ENCODE measurements at places on chromosomes 2 and 18.

DNA sequence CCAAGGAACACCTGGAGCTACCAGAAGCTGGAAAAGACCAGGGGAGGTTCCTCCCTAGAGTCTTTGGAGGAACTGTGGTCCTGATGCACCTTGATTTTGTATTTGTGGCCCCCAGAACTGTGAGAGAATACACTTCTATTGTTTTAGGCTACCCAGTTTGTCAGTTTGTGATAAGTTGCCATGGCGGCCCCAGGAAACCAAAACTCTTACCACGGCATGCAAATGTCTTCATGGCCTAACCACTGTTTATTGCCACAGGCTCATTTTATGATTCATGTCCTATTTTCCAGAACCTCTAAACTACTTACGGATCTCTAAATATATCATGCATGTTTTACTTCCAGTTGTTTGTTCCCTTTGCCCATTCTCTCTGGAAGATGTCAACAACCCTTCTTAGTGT, 1250.7 kb upstream of the FAM98A start:
- H3K4me3 ChIP-seq: no peak overlapping the region
- no peaks in the 10 kb centered on the region for H3K36me3 ChIP-seq
- DNase-seq: no peak

GRCh38 chr18:6561016-6561415, 146.3 kb upstream of the L3MBTL4 start:
- no peak overlapping the region for H3K4me3 ChIP-seq
- no peaks in the 10 kb centered on the region for H3K4me1 ChIP-seq
- no peaks in the 10 kb centered on the region for H3K36me3 ChIP-seq
- no peak overlapping the region for H3K27ac ChIP-seq
- no peak for DNase-seq
- H3K27me3 ChIP-seq: no peaks in the 10 kb centered on the region

GRCh38 chr2:129492548-129492947, 486.9 kb upstream of the RAB6C start:
- H3K4me3 ChIP-seq: no peak overlapping the region
- DNase-seq: no peak
- no peaks in the 10 kb centered on the region for H3K4me1 ChIP-seq
- no peaks in the 10 kb centered on the region for H3K27me3 ChIP-seq

DNA sequence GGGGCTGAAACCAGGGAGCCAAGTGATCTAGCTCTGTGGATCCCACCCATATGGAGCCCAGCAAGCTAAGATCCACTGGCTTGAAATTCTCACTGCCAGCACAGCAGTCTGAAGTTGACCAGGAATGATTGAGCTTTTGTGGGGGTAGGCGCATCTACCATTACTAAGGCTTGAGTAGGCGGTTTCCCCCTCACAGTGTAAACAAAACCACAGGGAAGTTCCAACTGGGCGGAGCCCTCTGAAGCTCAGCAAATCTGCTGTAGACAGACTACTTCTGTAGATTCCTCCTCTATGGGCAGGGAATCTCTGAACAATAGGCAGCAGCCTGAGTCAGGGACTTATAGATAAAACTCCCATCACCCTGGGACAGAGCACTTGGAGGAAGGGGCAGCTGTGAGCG, 96.7 kb downstream of the CCDC148 start:
- H3K27me3 ChIP-seq: no peaks in the 10 kb centered on the region
- no peak overlapping the region for H3K4me3 ChIP-seq
- no peak overlapping the region for H3K27ac ChIP-seq
- no peaks in the 10 kb centered on the region for H3K36me3 ChIP-seq
- DNase-seq: no peak

DNA sequence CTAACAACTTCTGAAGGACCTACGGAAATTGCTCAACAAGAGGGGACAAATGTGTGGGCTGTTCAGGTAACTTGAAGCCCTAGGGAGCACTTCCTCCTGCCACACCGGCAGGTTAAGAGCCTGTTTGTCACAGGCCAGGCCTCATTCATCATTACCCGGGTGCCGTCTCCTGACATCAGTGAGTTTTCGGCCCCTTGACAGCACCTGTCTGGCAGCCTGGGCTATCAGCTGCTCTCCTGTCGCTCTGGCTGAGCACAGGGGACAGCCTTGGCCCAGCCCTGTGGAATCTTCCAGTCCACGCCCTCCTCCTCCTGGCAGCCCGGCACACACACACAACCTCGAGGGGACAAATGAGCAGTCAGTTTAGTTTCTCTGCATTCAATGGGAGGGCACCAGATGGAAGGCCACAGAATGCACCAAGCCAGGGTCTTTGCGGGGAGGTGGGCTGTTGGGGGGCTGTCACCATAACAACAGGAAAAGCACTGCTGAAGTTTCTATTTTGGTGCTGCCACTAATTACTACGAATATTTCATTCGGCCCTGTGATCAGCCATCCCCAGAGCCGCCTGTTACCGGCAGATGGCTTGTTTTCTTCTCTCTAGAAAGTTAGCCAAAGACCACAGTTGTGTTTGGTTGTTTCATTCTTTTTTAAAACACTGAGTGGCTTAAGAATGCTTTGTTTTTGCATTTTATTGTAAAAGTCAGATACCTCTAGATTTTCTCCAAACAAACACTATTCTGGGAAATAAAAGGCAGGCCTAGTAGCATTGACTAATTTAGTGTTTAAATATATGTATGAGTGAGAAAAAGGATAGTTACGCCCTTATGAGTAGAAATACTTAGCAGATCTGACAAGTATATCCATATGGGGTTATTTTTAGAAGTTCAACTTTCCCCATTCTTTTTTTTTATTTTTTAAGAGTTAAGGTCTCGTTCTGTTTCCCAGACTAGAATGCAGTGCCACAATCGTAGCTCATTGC, 189.9 kb upstream of the NDUFV2 start:
- H3K4me3 ChIP-seq: no peak overlapping the region
- no peak for DNase-seq

Measured in breast epithelium (tissue), 4 donors.